ENCODE measurements at places on chromosomes 6 and 20. TPM values are rescaled to one million over a fixed set of nuclear protein-coding genes. Genes with fewer than 3 reads are reported as not detected.
A peak's percentile ranks its signal among the peaks of the same experiment; 100 is the strongest.

The EYS gene
- 0.07 TPM for total RNA-seq

GRCh38 chr6:165807249-165807960 is 144.4 kb upstream of the PDE10A start:
- no peaks in the 10 kb centered on the region for H3K36me3 ChIP-seq
- DNase-seq, result no peak
- H3K27me3 ChIP-seq, result peaks cover 3% of the 10 kb centered on the region
- no peaks in the 10 kb centered on the region for H3K4me1 ChIP-seq
- no peak overlapping the region for H3K4me3 ChIP-seq
- H3K27ac ChIP-seq, result no peak overlapping the region

DNA sequence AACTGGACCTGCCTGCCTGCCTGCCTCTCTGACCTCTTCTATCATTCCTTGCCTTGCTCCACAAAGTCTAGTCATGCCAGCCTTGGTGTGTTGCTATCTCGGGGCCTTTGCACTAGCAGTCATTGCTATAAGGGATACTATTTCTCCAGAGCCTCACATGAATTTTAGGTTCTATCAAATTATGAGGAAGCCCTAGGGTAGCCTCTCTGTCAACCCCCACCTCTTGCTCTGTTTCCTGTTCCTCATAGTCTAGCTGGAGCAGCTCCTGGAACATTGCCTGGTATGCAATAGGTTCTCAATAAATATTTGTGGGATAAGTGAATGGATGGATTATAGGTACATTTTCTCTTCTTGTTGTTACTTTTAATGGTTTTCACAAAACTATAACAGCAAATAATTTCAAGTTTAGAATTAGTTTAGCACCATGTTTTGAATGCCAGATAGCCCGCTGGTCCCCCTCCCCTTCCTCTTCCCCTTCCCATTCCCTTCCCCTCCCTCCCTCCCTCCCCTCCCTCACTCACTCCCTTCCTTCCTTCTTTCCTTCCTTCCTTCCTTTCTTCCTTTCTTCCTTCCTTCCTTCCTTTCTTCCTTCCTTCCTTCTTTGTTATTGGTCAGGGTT is 46.9 kb upstream of the DTNBP1 start:
- DNase-seq, result no peak
- no peaks in the 10 kb centered on the region for H3K36me3 ChIP-seq
- no peaks in the 10 kb centered on the region for H3K4me1 ChIP-seq
- no peak overlapping the region for H3K4me3 ChIP-seq
- no peak overlapping the region for H3K27ac ChIP-seq

GRCh38 chr6:118914598-118914997 is 20.4 kb downstream of the MCM9 start:
- H3K27ac ChIP-seq, result no peak overlapping the region

The TMEM217 gene
- total RNA-seq, result 7.3 TPM

DNA sequence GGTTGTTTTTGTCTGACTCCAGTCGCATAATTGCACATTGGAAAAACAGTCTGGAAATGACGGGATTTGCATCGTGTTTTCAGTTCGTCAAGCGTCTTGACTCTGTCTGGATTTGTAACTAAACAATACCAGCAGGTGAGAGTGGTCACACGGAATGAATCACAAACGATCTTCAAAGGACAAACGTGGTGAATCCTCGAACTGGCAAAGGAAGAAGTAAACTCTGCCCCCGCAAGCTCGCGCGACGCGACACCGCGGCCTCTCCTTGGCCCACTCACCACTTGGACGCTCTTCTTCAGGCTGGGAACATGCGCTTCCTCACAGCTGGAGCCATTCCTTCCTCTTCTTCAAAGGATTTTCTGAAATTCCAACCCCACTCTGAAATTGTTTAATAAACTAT is 352.6 kb downstream of the THBS2 start:
- no peaks in the 10 kb centered on the region for H3K36me3 ChIP-seq
- H3K4me1 ChIP-seq, result no peaks in the 10 kb centered on the region
- no peak overlapping the region for H3K27ac ChIP-seq
- no peak overlapping the region for H3K4me3 ChIP-seq

The ZBTB12 gene
- total RNA-seq, result 3.7 TPM

GRCh38 chr6:95802978-95803377 is 212.8 kb upstream of the FUT9 start:
- no peak overlapping the region for H3K27ac ChIP-seq
- no peaks in the 10 kb centered on the region for H3K27me3 ChIP-seq

DNA sequence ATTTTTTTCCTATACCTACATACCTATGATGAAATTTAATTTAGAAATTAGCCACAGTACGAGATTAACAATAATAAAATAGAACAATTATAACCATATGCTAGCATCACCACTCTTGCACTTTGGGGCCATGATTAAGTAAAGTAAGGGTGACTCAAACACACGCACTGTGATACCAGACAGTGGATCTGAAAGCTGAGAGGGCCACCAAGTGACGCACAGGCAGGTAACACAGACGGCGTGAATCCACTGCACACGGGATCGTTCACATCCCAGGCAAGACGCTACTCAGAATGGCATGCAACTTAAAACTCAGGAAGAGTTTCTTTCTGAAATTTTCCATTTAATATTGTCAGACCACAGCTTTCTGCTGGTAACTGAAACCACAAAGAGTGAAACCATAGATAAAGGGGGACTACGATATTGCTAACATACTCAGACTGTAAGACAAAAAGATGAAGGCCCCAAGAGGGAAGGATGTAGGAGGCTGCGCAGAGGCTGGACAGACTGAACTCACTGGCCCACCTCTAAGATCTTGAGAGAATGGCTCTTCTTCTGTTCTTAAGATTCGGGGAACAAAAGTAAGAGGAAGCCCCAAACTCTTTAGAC is 17.9 kb downstream of the RRBP1 start:
- peaks cover 20% of the 10 kb centered on the region for H3K36me3 ChIP-seq
- H3K4me1 ChIP-seq, result peaks cover 47% of the 10 kb centered on the region
- DNase-seq, result peak; percentile 46
- no peak overlapping the region for H3K4me3 ChIP-seq
- H3K27me3 ChIP-seq, result no peaks in the 10 kb centered on the region
- peak overlapping the region; percentile 35 for H3K27ac ChIP-seq

GRCh38 chr6:81876971-81877370 is 124.5 kb upstream of the TENT5A start:
- no peak overlapping the region for H3K4me3 ChIP-seq
- peaks cover 5% of the 10 kb centered on the region for H3K4me1 ChIP-seq
- H3K27ac ChIP-seq, result no peak overlapping the region
- H3K27me3 ChIP-seq, result no peaks in the 10 kb centered on the region
- peak; percentile 65 for DNase-seq

GRCh38 chr6:162539321-162539720 is 188.2 kb downstream of the PRKN start:
- H3K36me3 ChIP-seq, result no peaks in the 10 kb centered on the region
- H3K27ac ChIP-seq, result no peak overlapping the region
- no peak overlapping the region for H3K4me3 ChIP-seq
- no peaks in the 10 kb centered on the region for H3K4me1 ChIP-seq
- no peaks in the 10 kb centered on the region for H3K27me3 ChIP-seq
- DNase-seq, result no peak

- H3K4me1 ChIP-seq, result peaks cover 3% of the 10 kb centered on the region
- no peak for DNase-seq
- H3K27ac ChIP-seq, result no peak overlapping the region
- H3K27me3 ChIP-seq, result peaks cover 43% of the 10 kb centered on the region
- H3K36me3 ChIP-seq, result no peaks in the 10 kb centered on the region
Observed at GRCh38 chr20:9518576-9519175, 4.3 kb downstream of the LAMP5 start.

The GMDS gene
- total RNA-seq, result 12.3 TPM

DNA sequence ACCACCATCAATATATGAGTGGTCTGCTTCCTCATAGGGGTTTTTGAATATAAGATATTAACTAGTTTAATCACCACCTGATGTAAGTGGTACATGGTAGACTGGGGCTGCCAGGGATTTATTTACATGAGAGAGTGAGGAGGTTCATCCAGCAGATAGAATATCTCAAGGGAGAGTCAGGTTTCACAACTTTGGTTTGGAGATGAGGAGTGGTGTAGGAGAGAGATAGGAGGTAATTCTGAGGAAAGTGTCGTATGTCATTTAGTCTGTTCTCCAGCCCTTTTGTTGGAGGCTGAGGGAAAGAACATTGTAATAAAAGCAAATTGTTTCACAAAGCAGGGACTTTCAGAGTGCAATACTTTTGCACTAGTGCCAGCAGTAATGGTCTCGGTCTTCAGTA is 16.8 kb downstream of the L3MBTL3 start:
- no peak overlapping the region for H3K27ac ChIP-seq
- H3K27me3 ChIP-seq, result no peaks in the 10 kb centered on the region
- H3K4me1 ChIP-seq, result peaks cover 19% of the 10 kb centered on the region
- H3K36me3 ChIP-seq, result no peaks in the 10 kb centered on the region
- H3K4me3 ChIP-seq, result no peak overlapping the region

DNA sequence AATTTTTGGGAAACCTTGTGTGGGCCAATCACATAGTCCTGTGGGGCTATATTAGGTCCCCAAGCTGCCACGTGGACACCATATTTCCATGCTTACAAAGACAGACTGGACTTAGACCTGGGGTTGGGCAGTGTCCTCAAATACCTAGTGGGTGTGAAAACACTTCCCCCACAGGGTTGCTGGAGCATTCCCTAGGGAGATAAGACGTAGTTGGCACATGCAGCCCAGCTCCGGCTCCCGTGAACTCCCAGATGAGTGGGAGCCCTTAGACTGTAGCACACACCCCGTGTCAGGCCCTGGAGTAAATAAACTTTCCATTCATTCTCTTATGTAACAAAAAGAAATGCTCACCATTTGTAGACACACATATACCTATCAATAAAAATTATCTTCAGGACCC is 14.2 kb downstream of the KCNG1 start:
- no peaks in the 10 kb centered on the region for H3K4me1 ChIP-seq
- H3K4me3 ChIP-seq, result no peak overlapping the region
- H3K27ac ChIP-seq, result no peak overlapping the region
- DNase-seq, result no peak

The HTR1E gene
- total RNA-seq, result not detected

GRCh38 chr6:131053546-131054240 is 9.4 kb downstream of the EPB41L2 start:
- no peak overlapping the region for H3K4me3 ChIP-seq
- no peak overlapping the region for H3K27ac ChIP-seq
- no peaks in the 10 kb centered on the region for H3K27me3 ChIP-seq
- no peaks in the 10 kb centered on the region for H3K36me3 ChIP-seq
- DNase-seq, result no peak

The FAM209B gene
- 0.60 TPM for total RNA-seq

DNA sequence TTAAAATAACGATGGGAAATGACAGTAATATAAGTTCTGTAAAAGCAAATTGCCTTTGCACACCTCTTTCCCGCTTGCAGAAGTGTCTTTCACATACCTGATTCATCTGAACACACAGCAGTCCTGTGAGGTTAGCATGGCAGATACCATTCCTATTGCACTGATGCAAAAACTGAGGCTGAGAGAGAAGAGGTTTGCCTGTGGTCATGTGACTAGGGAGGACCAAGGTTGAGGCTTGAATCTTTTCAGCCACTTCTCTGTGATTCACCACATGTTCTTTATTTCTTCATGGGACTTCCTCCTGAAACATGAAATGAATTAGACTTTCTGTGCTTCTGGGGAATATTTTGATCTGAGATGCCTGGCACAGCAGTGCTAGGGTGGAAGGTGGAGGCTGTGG is 92.9 kb downstream of the VEGFA start:
- H3K27me3 ChIP-seq, result peaks cover 24% of the 10 kb centered on the region
- no peak overlapping the region for H3K4me3 ChIP-seq

The DLK2 gene
- total RNA-seq, result 0.68 TPM
